Foreskin keratinocyte (primary cell): ENCODE measurements at places on chromosomes 1 and 21.

GRCh38 chr21:31405604-31406003 is 61.5 kb upstream of the TIAM1 start:
- DNase-seq = no peak

GRCh38 chr1:31633117-31633516 is 11.6 kb downstream of the PEF1 start:
- DNase-seq = no peak

DNA sequence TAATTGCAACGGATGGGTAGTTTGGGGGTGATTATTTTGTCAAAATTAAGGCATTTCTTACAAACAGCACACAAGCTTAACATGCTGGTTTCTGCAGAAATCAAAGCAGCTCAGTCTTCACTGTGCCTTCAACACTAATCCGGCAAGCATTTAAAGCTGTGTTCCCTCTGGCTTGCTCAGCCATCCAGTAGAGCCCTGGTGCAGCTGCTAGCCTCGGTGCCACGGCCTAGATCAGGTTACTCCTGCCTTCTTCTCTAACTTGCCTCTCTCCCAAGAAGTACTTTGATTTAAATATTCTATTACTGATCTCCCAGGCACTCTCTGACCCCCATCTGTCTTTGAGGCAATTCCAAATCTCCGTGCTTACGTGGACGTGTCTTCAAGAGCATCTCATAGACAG is 85.6 kb downstream of the GREM2 start:
- DNase-seq = no peak

DNA sequence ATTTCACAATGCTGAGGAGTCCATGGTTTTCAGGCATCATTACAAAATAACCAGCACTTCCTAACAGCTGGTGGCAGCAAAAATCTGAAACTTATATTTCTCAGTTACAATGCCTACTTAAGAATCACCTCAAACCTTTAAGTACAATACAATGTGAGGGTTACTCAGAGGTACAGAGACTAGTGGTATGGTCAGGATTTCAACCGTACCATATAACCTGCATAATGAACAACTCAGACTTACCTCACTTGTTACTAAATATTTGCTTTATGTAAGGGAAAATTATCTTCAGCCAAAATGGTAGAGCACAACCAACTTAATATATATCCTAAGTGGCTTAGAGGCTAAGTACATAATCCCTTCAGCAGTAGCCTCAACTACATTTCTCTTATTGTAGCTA is 344.5 kb downstream of the SMYD3 start:
- peak; percentile 61 for DNase-seq

DNA sequence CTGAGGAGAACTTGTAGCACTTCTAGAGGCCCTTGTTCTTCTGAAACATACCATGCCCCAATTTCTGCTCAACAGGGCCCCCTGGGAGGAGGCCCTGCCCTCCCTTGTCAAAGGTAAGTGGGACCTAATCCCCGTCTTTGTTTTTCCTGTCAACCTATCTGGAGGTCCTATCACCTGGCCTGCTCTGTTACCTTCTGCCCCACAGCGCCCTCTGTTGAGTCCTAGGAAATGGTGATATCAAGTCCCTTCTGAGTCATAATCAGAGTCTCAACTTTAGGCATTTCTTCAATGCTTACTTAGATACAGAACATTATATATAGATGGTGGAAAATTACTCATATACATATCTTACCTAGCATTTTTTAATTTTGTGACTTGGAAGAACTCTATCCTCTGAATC is 28.2 kb upstream of the FCRL4 start:
- no peak for DNase-seq
